ENCODE measurements at places on chromosomes 7 and 10.

DNA sequence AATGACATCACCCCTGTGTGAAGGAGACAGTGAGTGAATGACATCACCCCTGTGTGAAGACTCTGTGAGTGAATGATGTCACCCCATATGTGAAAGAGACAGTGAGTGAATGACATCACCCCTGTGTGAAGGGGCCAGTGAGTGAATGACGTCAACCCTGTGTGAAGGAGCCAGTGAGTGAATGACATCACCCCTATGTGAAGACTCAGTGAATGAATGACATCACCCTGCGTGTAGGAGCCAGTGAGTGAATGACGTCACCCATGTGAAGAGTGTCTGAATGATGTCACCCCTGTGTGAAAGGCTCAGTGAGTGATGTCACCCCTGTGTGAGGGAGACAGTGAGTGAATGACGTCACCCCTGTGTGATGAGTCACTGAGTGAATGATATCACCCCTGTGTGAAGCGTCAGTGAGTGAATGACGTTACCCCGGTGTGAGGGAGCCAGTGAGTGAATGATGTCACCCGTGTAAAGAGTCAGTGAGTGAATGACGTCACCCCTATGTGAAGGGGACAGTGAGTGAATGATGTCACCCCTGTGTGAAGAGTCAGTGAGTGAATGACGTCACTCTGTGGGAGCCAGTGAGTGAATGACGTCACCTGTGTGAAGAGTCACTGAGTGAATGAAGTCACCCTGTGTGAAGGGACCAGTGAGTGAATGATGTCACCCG is 478.1 kb downstream of the PTPRN2 start:
- no peak for DNase-seq

GRCh38 chr7:33044401-33044718 is 18.2 kb downstream of the NT5C3A start:
- DNase-seq = no peak

DNA sequence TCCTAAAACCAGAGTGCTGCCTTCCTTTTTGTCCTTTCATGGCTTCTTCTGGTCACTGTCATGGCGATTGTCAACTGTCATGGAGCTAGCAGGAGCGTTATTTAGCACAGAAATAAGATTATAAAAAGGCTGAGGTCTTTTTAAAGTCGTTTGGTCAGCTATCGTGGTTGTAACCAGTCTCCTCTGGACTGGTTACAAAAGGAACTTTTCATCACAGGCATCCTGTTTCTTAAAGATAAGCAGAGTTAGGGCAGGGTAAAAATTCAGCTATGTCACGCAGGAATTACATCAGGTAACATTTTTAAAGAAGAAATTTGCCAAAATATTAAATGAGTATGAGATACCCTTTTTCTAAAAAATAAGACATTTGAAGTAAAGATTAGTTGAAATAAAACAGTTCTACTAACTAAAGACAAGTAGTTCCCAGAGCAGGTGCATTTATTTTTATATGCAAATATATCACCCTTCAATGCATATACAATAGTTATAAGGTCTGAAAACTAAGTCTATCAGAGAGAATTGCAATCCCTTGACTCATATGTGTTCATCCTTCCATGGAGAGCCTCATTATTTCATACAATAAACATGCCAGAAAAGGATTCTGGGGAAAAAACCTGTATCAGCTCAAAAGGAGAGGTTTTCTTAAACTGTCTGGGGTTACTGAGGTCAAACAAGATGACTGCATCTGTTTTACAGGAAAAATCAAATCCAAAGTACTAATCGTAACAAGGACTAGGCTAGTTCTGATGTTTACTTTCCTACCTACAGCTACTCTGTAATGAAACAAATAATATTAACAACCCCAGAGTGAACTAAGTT is 20.9 kb downstream of the FAM24A start:
- no peak for DNase-seq

- peak; percentile 48 for DNase-seq
These were observed 3.8 kb upstream of the IL6 start for GRCh38 chr7:22723181-22723601.

All from hypothalamus (tissue), 51 donors.